ENCODE measurements at places on chromosomes 5 and 9. TPM values are rescaled to one million over a fixed set of nuclear protein-coding genes. Genes with fewer than 3 reads are reported as not detected.

WNT8A gene
- not detected for polyA plus RNA-seq

GRCh38 chr5:146687630-146688029 lies 171.6 kb upstream of the GPR151 start:
- H3K36me3 ChIP-seq, result no peaks in the 10 kb centered on the region
- DNase-seq, result no peak
- no peak overlapping the region for H3K4me3 ChIP-seq
- no peaks in the 10 kb centered on the region for H3K27me3 ChIP-seq
- H3K4me1 ChIP-seq, result no peaks in the 10 kb centered on the region
- no peak overlapping the region for H3K27ac ChIP-seq

DNA sequence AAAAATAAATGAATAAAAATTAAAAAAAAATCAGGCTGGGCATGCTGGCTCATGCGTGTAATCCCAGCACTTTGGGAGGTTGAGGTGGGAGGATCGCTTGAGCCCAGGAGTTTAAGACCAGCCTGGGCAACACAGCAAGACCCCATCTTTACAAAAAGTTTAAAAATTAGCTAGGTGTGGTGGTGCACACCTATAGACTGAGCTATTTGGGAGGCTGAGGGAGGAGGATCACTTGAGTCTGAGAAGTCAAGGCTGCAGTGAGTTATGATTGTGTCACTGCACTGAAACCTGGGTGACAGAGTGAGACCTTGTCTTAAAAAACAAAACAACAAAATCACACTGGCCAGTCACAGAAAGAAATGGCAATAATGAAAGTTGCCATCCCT lies 3.4 kb upstream of the CNTRL start:
- H3K4me1 ChIP-seq, result peaks cover 25% of the 10 kb centered on the region
- H3K36me3 ChIP-seq, result no peaks in the 10 kb centered on the region
- H3K27me3 ChIP-seq, result no peaks in the 10 kb centered on the region
- no peak for DNase-seq
- H3K4me3 ChIP-seq, result no peak overlapping the region

DNA sequence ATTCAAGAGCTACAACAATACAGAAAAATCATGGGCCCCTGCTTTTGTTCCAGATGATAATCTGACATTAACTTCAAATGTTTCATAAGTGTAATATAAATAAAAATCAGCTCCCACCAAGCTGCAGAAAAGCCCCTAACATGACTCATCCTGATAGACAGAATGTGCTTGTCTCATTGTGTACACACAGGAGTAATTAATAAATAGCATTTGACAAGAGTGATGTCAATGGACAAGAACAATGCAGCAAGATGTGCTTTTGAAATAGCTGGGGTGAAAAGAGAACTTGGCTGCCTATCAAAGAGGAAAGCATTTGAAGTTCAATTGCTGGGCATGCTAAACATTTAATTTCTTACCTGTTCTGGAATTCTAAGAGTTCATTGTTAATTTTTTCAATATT lies 79.2 kb downstream of the DNAH5 start:
- H3K27ac ChIP-seq, result no peak overlapping the region
- no peaks in the 10 kb centered on the region for H3K36me3 ChIP-seq
- no peak overlapping the region for H3K4me3 ChIP-seq
- H3K4me1 ChIP-seq, result no peaks in the 10 kb centered on the region
- H3K27me3 ChIP-seq, result no peaks in the 10 kb centered on the region

- peak overlapping the region; percentile 33 for H3K27ac ChIP-seq
- H3K4me1 ChIP-seq, result peaks cover 13% of the 10 kb centered on the region
- H3K36me3 ChIP-seq, result peaks cover 21% of the 10 kb centered on the region
- no peak overlapping the region for H3K4me3 ChIP-seq
These were observed 64.9 kb downstream of the GOLPH3 start for GRCh38 chr5:32109236-32109635.
